ENCODE measurements at places on chromosomes 3 and 15.

DNA sequence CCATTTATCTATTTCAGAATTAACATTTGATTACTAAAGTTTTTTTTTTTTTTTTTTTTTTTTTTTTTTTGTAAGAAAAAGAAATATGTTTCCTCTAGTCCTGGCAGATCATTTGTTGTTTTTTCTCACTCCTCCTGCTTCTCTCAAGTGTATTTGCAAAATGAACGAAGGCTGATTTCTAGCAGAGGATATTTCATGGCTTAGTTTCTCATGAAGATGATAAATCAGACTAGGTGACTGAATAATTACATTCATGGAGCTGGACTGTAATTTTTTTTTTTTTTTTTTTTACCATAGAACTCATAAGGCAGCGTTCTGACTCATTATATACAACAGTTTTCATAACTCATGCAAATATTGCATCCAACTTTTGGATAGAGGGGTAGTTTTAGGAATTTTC is 332.5 kb upstream of the SEMA6D start:
- DNase-seq: no peak

DNA sequence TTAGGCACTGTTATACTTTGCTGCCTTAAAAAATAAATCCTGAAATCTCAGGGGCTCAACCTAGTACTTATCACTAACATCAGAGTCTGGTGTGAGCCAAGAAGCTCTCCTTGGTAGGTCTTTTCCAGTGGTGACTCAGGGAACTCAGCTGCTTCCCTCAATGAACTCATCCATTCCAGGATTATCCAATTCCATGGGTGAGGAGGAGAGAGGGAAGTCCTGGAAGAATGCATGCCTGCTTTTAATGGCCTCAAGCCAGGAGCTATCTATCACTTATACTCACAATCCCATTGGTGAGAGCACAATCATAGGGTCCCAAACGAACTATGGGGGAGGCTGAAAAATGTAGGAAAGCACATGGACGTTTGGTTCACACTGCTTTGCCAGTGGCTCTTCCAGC is 113.6 kb downstream of the POLR2M start:
- DNase-seq: no peak

DNA sequence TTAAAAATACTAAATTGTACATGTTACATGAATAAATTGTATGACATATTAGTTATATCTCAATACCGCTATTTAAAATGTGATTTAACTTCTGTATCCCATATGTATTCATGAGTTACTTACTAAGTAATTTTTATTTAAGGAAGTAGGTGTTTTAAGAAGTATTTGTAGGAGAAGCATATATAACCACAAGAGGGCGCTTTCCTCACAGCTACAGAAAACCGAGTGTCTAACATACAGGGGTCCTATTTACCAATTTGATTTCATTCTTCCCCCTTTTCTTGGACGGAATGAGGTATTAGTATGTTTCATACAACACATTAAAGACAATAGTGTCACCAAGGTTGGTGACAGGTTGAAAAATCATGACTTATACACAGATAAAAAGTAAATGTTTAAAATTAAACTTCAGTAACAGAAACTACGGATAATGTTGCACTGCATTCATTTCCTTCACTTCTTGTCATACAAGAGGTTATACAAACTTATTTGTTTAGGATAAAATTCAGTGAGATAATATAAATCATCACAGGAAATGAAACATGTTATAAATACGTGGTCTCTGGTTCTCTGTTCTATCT is 253.6 kb downstream of the MAGI1 start:
- no peak for DNase-seq

GRCh38 chr3:10888518-10889090 is 72.6 kb downstream of the SLC6A11 start:
- DNase-seq: no peak

GRCh38 chr3:23221136-23221535 is 18.0 kb downstream of the UBE2E2 start:
- no peak for DNase-seq

DNA sequence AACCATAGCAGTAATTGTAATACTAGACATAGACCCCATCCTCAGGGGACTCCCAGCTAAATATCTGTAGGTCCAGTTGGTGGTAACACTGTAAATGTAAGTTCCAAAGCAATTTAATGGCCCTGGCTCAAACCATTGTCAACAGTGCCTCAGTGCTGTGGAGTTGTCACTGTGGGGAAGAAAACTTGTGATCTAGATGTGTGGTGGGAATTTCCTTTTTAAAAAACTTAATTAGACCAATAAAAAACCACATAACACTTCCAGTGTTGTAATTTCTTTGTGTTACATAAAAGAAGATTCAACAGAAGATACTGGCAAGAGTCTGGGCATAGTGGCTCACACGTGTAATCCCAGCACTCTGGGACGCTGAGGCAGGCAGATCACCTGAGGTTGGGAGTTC is 138.6 kb upstream of the UMPS start:
- no peak for DNase-seq

GRCh38 chr3:41318520-41318919 is 119.2 kb downstream of the CTNNB1 start:
- no peak for DNase-seq

- no peak for DNase-seq
Measured at GRCh38 chr3:183883291-183884096, 1.2 kb downstream of the PARL start.

DNA sequence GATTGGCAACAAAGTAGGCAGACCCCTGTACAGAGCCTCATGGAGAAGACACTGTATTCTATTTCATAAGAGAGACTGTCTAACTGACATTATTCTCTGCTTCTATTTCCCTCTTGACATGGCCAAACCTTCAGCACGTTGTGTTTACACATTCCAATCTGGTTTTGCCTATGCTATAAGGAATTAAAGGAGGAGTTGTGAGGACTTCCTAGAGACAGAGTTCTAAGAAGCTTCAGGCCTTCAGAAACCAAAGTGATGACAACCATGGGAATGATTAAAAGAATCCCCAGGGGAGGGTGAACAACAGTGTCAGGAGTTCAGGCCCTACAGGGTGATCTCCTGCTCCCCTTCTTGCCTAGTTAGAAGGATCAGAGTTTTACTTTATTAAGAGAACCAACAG is 44.9 kb upstream of the CAPN7 start:
- DNase-seq: no peak

DNA sequence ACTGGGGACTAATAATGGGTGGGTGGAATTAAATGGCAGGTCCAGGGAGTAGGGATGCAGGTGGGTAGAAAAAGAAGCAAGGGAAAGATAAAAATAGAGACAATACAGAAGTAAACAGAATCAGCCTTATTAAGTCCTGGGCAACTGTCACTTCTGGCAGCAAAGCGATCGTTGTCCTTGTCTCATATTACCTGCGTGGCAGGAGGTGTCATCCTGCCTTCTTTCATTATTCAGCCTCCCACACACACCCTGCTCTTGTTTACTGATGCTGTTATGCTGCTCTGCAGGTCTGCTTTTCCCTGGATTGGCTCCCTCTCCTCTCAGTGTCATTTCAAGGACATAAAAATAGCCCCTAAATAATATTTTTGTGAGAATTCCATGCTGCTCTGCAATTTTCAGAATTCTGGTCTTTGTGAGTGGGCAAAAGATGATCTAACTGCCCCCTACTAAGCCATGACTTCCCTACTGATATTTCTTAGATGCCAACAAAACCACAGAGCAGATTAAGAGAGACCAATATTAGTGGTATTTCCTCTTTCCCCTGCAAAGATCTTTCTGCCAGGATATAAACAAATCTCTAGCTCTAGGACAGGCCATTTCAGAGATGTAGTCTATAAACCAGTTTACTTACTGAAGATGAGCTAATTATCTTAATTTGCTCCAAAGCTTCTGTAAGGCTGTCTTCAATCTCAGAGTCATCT is 8.5 kb downstream of the VEPH1 start:
- DNase-seq: no peak

GRCh38 chr3:177451864-177452830 is 254.9 kb upstream of the TBL1XR1 start:
- no peak for DNase-seq

DNA sequence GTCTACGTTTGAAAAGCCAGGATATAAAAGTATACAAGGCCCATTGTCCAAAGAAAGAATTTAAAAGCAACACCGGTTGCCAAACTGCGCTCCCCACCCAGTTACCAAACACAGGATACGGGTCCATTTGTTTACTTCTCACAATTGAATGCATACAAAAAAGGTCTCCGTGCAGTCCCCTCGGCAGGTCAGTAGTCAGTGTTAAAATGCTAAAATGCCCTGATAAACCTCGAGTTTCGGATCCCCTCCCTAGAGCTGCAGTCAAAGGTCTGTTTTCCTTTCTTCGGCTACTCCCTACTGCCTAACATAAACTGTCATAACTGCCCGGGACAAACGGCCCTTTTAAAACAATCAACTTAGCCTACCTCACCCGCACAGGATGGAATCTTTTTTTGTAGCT is 534.6 kb downstream of the FOXP1 start:
- DNase-seq: no peak

DNA sequence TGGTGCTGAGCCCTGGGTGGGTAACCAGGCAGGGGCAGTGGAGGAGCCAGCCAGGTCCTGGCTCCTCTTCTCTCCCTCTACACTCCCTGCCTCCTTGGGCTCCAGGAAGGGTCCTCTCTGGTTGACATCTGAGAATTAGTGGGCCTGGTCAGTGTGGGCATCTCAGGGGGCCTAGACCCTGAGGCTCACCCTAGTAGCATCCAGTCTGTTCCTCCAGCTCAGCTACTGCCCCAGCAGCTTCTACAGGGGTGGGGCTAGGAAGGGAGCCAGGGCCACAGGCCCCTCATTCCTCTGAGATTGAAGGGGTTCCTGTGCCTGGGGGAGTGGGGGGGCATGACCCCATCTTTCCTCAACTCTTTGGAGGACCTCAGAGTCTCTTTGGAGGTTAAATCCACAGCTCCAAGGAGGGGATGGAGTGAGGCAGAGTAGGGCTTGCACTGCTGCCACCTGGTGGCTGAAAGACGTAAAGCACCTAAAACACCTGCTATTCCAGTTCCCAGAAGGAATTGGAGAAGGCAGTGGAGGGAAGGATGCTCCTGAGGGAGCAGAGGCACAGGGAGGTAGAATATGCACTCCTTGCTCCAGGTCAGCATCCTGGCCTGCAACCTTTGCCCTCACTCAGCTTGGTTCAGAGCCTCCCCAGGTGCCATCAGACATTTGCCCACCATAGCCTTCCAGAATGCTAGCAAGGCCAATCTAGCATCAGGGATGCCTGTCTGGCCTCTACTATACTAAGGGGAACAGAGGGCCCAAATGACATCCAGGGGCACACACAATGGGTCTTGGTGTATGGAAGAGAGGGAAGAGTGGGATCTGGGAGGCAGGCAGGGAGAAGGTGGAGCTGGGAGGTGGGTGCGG is 25.1 kb downstream of the C3orf18 start:
- peak; percentile 26 for DNase-seq

DNA sequence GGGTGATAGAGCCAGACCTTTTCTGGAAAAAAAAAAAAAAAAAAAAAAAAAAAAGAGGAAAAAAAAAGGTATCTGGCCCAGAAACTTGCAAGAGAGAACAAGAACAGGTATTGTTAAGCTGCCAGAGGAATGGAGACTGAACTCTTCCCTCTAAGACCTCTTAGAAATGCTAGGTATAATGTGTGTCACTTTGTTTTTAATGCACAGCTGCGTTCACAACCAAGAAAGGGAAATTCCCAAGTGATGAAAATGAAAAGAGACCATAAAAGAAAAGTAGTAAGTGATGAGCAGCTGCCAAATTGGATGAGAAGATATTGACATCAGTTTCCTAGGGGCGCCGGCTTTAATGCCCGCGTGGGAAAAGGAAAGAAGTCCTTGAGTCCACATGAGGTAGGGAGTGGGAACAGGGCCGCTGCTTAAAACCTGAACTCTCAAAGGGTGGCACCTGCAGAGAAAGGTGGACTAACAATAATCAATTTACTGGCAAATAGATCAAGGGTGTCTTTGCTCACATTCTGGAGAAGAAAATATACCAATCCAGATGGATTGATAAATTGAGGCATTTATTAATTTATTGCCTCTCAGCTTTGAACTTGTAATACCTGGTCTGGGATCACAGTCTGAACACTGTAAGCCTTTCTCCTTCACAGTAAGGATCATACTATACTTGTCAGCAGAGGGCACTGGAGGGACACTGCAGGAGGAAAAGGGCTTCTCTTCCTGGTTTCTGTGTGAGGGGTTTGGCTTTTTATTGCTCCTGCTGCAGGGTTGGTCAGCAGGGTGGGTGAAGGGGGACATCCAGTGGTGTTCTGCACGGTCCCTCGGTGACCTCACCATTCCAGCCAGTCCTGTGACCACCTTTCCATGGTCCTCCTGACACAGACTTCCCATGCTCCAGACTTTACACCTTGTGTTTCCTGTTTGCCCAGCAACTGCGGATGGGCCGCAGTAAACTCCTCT is 131.6 kb downstream of the AQP9 start:
- DNase-seq: no peak

DNA sequence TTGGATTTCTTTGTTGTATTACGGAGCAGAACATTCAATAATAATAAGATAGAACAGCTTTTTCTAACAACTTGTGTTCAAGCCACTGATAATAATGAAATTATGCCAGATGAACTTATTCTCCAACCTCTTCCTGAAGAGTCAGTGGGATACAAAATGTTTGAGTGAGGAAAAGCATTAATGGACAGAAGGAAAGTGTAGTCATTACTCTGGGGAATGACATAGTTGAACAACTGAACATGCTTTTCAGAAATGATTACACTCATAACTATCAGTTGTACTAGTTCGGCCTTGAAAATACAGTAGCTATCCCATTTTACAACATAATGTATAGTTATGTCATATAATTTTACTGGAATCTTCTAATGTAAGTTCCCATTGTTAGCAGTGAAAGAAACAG is 55.9 kb downstream of the ALCAM start:
- no peak for DNase-seq

DNA sequence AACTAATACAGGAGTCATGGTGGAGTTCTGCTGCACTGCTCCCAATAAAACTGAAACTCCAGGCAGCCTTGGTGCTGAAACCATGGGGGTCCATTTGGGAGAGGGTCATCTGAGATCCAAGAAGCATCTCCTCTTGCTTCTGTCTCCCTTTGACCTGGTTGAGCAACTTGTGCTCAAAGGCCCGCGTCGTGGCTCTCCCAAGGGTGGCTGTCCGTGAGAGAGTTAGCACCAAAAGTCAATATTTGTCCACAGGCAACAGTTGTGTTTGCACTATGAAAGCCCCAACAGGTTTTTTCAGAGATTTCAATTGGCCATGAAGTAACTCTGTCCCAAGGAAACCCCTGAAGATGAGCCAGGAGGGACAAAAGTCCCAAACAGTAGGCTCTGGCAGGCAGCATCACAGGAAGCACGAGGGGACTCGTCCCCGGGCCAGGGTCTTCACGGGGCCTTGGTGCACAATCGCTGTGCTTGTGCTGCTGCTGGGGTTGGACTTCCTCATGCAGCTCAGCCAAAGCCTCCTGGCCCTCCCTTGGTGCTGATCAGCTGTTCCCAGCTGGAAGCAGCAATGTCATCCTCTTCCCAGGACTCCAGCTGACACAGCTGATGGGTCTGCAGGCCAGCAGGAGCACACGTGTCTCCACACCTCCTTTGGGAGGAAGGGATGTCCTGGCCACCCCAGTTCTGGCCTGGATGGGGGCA is 39.4 kb upstream of the WNT5A start:
- no peak for DNase-seq

All from stimulated activated naive B cell treated with anti-CD40 and anti-IgM and Interleukin-4, amounts not matched to agents 10 μg/mL and 1 μg/mL and 100 μg/mL, for 72 hours (primary cell).